ENCODE measurements at places on chromosomes 3 and 15.
A peak's percentile ranks its signal among the peaks of the same experiment; 100 is the strongest.

- peak; percentile 29 for DNase-seq
Observed at GRCh38 chr3:188956839-188957489, 214.8 kb upstream of the TPRG1 start.

DNA sequence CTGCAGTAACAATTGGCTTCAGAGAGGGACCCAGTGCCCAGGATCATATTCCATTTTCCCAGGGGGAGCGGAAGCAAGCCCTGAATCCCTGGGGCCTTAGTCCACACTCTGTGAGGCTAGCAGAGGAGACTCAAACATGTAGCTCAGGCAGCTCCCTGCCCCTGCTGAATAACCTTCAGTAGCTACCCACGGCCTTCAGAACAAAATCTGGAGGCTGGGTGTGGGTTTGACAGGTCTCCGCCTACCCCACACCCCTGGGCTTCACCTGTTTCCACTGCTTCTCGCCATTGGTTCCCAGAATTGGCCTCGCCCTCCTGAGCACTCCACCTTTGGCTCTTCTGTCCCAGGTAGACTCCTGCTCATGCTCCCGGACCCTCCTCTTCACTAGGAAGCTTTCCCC, 93.6 kb upstream of the ATP2B2 start:
- DNase-seq: no peak

DNA sequence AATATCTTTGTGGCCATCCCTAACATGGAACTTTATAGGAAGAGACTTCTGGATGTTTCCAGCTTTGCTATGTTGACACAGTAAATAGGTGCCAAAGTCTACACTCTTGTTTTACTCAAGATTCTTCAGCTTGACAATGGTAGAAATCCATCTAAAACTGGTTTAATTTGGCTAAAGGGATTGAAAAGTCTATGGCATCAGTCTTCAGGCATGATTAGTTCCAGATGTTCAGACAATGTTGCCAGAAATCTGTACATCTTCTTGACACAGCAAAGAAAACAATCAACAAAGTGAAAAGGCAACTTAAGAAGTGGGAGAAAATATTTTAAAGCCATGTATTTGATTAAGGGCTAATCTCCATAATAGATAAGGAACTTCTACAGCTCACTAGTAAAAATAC, 130.5 kb downstream of the LRRC3B start:
- no peak for DNase-seq

- no peak for DNase-seq
Observed at GRCh38 chr3:24450160-24450907, 44.3 kb downstream of the THRB start.

- DNase-seq: peak; percentile 21
Observed at GRCh38 chr3:101828691-101829436, 20.4 kb upstream of the NFKBIZ start.
